Cardiac muscle cell (in vitro differentiated cells and primary cell): ENCODE measurements at places on chromosomes 2 and 18.

- no peaks in the 10 kb centered on the region for H3K4me1 ChIP-seq
- no peaks in the 10 kb centered on the region for H3K36me3 ChIP-seq
- H3K27ac ChIP-seq = no peak overlapping the region
Measured at GRCh38 chr2:96491860-96492497, 13.2 kb downstream of the NEURL3 start.

GRCh38 chr2:120708944-120709607 lies 26.6 kb upstream of the GLI2 start:
- no peaks in the 10 kb centered on the region for H3K4me1 ChIP-seq
- H3K4me3 ChIP-seq = no peak overlapping the region
- no peaks in the 10 kb centered on the region for H3K36me3 ChIP-seq
- H3K27me3 ChIP-seq = peaks cover 15% of the 10 kb centered on the region
- H3K27ac ChIP-seq = no peak overlapping the region

DNA sequence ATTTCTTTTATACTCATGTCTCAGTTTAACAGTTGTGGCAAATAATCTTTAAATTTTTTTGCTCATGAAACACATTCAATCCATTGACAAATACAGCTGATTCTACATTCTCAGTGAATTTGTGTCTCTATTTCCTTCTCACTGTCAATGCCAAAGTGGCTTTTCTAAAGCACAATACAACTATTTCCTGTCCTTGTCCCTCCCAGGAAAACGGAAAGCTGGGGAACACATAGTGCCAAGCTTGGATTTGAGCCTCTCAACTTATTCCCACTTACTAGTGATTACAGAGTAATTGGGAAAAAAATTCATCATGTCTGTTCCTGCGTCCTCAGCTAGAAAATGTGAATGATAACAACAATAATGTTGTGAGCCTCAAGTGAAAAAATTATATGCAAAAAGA lies 899.7 kb upstream of the CDH2 start:
- no peaks in the 10 kb centered on the region for H3K36me3 ChIP-seq
- H3K4me3 ChIP-seq = no peak overlapping the region
- DNase-seq = no peak
- H3K27ac ChIP-seq = no peak overlapping the region
- no peaks in the 10 kb centered on the region for H3K27me3 ChIP-seq

- H3K4me3 ChIP-seq = no peak overlapping the region
- no peaks in the 10 kb centered on the region for H3K36me3 ChIP-seq
- no peaks in the 10 kb centered on the region for H3K27me3 ChIP-seq
- DNase-seq = no peak
- H3K27ac ChIP-seq = no peak overlapping the region
Measured at GRCh38 chr2:188937228-188938220, 36.6 kb upstream of the COL3A1 start.

- DNase-seq = peak; percentile 36
- H3K27ac ChIP-seq = peak overlapping the region; percentile 49
- H3K36me3 ChIP-seq = no peaks in the 10 kb centered on the region
- H3K27me3 ChIP-seq = no peaks in the 10 kb centered on the region
- H3K4me3 ChIP-seq = peak overlapping the region; percentile 92
- peaks cover 26% of the 10 kb centered on the region for H3K4me1 ChIP-seq
Measured at GRCh38 chr2:216632346-216632951, 771 bp upstream of the IGFBP2 start.

GRCh38 chr2:73088703-73089102 lies 17.2 kb upstream of the SFXN5 start:
- H3K27me3 ChIP-seq = peaks cover 3% of the 10 kb centered on the region
- DNase-seq = no peak
- H3K4me3 ChIP-seq = no peak overlapping the region
- H3K36me3 ChIP-seq = no peaks in the 10 kb centered on the region

DNA sequence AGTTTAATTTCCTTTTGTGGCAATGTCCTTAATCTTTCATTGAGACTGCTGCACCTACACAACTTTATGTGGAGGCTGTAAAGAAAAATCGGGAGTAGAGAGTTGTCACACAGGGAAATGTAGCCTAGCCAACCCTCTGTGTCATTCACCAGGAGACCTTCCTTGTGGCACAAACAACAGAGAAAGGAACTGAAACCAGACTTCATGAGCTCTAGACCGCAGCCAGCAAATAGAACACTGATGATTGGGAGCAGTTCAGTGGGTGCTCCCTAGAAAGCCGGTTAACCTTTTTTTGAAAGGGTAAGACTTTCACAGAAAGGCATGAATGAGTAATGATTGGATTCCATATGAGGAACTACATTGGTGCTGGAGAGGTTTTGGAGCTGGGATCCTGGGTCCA lies 1752.4 kb upstream of the CELF4 start:
- H3K36me3 ChIP-seq = no peaks in the 10 kb centered on the region
- peak overlapping the region; percentile 59 for H3K27ac ChIP-seq
- no peaks in the 10 kb centered on the region for H3K27me3 ChIP-seq
- H3K4me3 ChIP-seq = no peak overlapping the region

DNA sequence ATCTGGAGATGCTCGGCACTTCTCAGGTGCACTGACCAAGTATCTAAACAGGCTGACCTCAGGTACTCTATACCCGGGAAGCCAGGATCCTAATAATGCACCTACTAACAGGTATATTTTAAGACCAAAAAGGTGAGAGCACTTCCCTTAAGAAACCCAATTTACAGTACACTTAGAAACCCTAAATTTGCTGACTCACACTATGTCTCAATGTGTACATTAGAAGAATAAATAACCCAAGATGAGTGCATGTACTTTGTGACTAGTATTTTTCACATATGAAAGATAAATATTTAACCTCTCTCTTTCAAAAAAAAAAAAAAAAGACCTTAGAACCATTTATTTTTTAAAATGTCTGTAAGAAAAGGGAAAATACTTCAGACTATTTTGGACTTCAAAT lies 118.8 kb downstream of the ZNF516 start:
- no peaks in the 10 kb centered on the region for H3K4me1 ChIP-seq
- H3K27me3 ChIP-seq = no peaks in the 10 kb centered on the region
- no peak for DNase-seq
- H3K36me3 ChIP-seq = peaks cover 15% of the 10 kb centered on the region
- no peak overlapping the region for H3K27ac ChIP-seq

DNA sequence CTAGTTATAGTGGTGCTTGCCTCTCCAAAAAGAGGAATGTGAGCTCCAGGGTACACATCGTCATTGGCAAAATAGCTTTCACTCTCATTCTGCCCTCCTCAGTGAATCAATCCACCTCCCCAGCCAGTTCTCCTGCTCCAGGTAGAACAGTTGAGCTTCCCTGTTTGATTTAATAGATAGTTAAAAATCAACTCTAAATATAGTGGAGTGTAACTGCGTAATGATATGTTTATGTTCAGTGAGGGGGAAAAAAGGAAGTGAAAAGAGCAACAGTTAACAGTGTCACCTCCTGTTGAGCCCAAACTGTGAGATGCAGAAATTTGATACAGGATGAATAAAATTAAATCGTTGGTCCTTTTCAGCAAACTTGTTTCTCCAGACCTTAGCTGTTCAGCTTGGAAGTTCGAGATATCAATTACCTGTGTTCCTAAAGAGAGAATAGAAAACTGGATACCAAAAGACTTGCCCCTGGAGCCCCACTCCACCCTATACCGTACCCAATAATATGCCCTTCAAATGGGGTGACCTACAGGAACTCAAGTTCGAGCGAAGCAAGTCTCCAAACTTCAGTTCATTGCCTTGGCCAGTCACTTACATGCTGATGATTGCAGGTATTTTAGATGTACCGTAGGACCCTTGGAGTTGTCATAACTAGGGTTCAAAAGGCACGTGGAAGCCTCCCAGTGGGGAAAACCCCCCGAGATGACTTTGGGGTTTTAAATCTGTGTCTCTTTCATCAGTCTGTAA lies 708.4 kb downstream of the RNF144A start:
- DNase-seq = no peak
- no peaks in the 10 kb centered on the region for H3K36me3 ChIP-seq
- no peak overlapping the region for H3K27ac ChIP-seq

GRCh38 chr2:74551530-74551929 lies 2.2 kb downstream of the LOXL3 start:
- no peak for DNase-seq
- no peaks in the 10 kb centered on the region for H3K36me3 ChIP-seq
- no peak overlapping the region for H3K4me3 ChIP-seq
- H3K27ac ChIP-seq = no peak overlapping the region
- peaks cover 8% of the 10 kb centered on the region for H3K4me1 ChIP-seq

DNA sequence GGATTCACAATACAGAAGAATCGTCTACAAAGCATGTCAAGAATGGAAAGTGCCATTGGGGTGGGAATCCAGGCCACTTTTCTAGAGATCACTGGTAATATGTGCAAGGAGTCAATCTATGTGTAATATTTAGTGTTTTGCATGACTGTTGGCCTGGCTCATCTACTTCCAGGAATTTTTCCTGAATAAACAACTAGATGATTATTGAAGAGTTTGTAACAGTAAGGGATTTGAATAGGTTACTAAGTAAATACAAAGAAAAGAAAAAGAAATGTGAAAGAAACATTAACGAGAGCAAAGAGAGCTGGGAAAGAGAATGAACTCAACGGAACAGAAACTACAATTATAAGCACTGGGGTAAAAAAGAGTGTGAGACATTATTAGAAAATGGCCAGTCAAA lies 406.0 kb downstream of the TGIF1 start:
- H3K36me3 ChIP-seq = no peaks in the 10 kb centered on the region
- H3K4me3 ChIP-seq = no peak overlapping the region
- no peak for DNase-seq
- H3K27me3 ChIP-seq = no peaks in the 10 kb centered on the region
- H3K4me1 ChIP-seq = no peaks in the 10 kb centered on the region
- H3K27ac ChIP-seq = no peak overlapping the region

DNA sequence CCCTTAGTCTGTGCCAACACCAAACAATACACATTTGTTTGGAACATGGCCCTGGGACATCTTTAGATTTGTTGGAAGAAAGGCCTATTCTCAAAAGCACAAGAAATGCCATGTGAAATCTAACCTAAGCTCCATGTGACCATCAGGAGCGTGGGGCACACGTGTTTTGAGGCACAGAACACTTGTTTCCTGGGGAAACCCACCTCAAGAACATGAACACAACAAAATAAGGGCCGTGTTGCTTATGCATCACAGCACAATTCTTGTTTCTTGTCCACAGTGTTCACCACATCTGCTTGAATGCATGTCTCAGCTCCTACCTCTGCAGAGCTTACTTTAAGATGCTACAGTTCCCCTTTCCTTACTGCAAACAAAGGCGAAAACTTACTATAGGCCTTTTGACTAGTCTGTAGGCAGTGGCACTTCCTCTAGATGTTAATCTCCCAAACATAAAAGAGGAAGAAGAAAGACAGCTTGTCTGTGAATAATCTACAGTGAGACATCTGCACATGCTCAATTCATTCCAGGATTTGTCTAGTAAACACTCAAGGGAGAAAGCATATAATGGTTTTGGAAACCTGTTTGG lies 165.0 kb downstream of the ANKRD44 start:
- H3K36me3 ChIP-seq = no peaks in the 10 kb centered on the region
- no peak overlapping the region for H3K4me3 ChIP-seq
- no peaks in the 10 kb centered on the region for H3K4me1 ChIP-seq
- no peak for DNase-seq
- no peak overlapping the region for H3K27ac ChIP-seq

DNA sequence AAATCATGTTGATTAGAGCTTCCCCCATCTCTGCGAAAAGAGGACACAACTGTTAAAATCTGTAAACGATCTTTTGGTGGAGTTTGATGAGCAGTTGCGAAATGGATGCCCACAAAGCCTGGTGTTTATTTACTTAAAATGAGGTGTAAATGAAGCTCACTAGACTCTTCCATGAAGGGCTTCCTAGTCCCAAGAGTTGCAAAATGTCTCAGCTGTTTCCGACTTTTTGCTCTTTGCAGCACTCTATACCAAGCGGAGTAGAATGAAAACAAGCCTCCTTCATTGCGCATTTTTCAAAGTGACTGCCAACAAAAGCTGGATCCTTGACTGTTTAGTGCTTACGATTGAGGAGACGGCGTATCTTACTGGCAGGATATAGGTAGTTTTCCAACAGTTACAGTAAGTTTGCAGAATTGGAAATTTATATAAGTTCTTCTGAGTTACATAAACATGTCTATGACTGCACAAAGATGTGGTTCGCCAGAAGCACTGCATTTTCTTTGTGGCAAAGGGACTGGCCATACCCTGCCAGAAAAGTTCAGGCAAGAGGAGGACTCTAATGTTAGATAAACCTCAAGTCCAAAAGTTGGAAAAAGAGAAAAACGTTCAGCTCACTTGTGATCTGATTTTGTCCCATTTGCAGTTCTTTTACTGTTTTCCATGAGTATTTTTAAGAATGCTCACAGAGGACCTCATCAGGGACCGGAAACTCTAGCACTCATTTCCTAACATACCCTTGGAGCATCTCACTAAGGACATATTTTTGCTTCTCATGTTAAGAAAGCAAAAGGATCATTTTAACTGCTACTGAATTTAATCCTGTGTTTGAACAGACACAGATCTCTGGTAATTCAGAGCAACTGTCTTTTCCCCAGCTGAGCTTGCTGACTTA lies 42.7 kb downstream of the COLEC12 start:
- no peak overlapping the region for H3K4me3 ChIP-seq
- H3K4me1 ChIP-seq = peaks cover 36% of the 10 kb centered on the region
- H3K27ac ChIP-seq = peak overlapping the region; percentile 82
- no peak for DNase-seq
- H3K27me3 ChIP-seq = no peaks in the 10 kb centered on the region
- no peaks in the 10 kb centered on the region for H3K36me3 ChIP-seq

DNA sequence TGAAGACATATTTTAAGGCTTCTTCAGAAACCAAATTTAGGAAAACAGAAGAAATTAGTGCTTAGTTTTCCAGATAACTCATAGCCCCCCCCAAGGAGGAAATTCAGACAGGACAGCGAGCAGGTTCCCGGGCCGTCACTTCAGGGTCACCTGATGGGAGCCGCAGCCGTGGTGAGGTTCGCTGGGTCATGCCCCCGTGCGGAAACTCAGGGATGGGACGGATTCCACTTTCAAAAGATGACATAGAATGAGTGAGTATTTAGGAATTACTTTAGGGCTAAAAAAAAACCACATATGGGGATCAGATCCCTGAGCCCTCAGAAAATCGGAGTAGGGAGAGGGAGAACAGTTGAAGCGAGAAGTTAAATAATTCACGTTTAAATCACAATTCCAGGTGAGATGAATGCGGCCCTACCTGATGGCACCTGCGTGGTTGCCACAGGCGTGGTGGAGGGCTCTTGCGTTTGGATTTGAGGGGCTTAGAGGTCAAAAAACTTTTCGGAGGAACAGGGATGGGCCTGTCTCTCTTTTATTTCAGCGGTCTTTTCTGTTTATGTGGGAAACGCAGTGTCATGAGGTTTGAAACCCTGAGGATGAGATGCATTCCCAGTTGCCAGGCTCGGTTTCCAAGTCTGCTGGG lies 114.4 kb downstream of the NFATC1 start:
- no peak overlapping the region for H3K27ac ChIP-seq
- H3K36me3 ChIP-seq = no peaks in the 10 kb centered on the region
- H3K4me3 ChIP-seq = no peak overlapping the region
- DNase-seq = no peak
- peaks cover 12% of the 10 kb centered on the region for H3K4me1 ChIP-seq
- no peaks in the 10 kb centered on the region for H3K27me3 ChIP-seq

- H3K4me3 ChIP-seq = no peak overlapping the region
- no peak overlapping the region for H3K27ac ChIP-seq
- H3K4me1 ChIP-seq = no peaks in the 10 kb centered on the region
- no peaks in the 10 kb centered on the region for H3K36me3 ChIP-seq
Measured at GRCh38 chr2:28201671-28202180, 190.9 kb upstream of the FOSL2 start.
